ENCODE measurements at places on chromosomes 7 and 10. TPM values are rescaled to one million over a fixed set of nuclear protein-coding genes. Genes with fewer than 3 reads are reported as not detected.

The UTF1 gene
- total RNA-seq: not detected

The DAGLB gene
- total RNA-seq: 24.3 TPM

The GRID1 gene
- not detected for total RNA-seq

The AGR2 gene
- not detected for total RNA-seq

Measured in naive thymus-derived CD4-positive, alpha-beta T cell (primary cell).